ENCODE measurements at places on chromosomes 12 and 14. TPM values are rescaled to one million over a fixed set of nuclear protein-coding genes. Genes with fewer than 3 reads are reported as not detected.
A peak's percentile ranks its signal among the peaks of the same experiment; 100 is the strongest.

The PRIMA1 gene
- 11.1 TPM for total RNA-seq

The PGF gene
- 3.0 TPM for total RNA-seq

The GLI1 gene
- 2.5 TPM for total RNA-seq

The MOAP1 gene
- total RNA-seq: 15.8 TPM

The RASSF9 gene
- total RNA-seq: 0.88 TPM

- no peak overlapping the region for H3K27ac ChIP-seq
- H3K36me3 ChIP-seq: no peaks in the 10 kb centered on the region
- DNase-seq: no peak
- no peaks in the 10 kb centered on the region for H3K4me1 ChIP-seq
- H3K27me3 ChIP-seq: peaks cover 40% of the 10 kb centered on the region
Observed at GRCh38 chr14:34650786-34651584, 21.0 kb upstream of the SNX6 start.

DNA sequence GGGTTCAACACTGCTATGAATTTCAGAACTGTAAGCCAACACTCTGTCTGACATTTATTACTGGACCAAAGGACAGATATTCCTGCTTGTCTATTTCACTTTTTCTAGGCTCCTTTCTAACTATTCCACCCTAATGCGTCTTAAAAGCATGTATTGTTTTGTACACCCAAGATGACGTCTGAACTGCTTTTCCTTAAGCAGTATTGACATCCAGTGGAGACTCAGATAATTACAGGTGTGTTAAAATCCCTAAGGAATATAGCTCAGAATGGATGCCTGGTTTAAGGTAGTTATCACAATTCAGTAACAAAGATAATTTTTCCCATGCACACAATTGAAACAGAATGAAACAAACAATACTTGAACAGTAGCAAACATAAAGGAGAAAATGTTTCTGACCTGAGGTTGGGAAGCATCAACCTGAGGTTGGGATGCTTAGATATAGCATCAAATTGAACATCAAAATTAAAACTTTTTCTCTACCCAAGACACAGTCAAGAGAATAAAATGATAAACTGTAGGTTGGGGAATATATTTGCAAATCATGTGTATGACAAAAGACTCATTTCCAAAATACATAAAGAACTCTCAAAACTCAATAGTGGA is 93.7 kb upstream of the PTPRR start:
- H3K27me3 ChIP-seq: no peaks in the 10 kb centered on the region
- no peak overlapping the region for H3K27ac ChIP-seq
- H3K4me1 ChIP-seq: no peaks in the 10 kb centered on the region
- DNase-seq: no peak
- no peaks in the 10 kb centered on the region for H3K36me3 ChIP-seq
- no peak overlapping the region for H3K4me3 ChIP-seq

GRCh38 chr12:124311292-124312109 is 16.6 kb downstream of the RFLNA start:
- no peaks in the 10 kb centered on the region for H3K27me3 ChIP-seq
- H3K36me3 ChIP-seq: no peaks in the 10 kb centered on the region
- no peak overlapping the region for H3K4me3 ChIP-seq
- H3K4me1 ChIP-seq: peaks cover 3% of the 10 kb centered on the region

- peak; percentile 93 for DNase-seq
- no peaks in the 10 kb centered on the region for H3K36me3 ChIP-seq
- peak within 1 kb of the TSS; percentile 91 for H3K4me3 ChIP-seq
- H3K27ac ChIP-seq: no peak within 1 kb of the TSS
- H3K27me3 ChIP-seq: no peaks in the 10 kb centered on the region
Observed at GRCh38 chr12:99984271-99985128, at the start of gene ANKS1B. ANKS1B (minus strand) TSS chr12:99984936; CDS start chr12:99984237, 699 bp downstream.

DNA sequence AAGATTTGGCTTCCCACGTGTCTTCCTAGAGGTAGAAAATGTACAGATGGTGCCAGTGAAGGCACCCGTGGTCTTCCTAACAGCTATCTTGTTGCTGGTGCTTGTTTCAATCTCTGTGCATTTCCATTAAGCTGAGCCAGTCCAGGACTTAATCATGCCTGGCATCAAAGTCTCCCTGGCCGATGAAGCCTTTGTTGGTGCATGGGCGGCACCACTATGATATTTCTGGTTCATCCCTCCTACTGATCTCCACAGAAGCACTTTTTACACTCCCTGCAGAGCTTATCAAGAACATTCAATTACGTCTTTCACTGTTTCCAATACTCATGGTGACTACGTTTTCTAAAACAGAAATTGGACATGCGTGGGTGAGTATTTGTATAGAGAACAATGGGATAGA is 128.4 kb downstream of the TTC8 start:
- DNase-seq: no peak
- H3K4me3 ChIP-seq: no peak overlapping the region
- no peaks in the 10 kb centered on the region for H3K27me3 ChIP-seq
- H3K4me1 ChIP-seq: peaks cover 3% of the 10 kb centered on the region
- H3K27ac ChIP-seq: no peak overlapping the region
- no peaks in the 10 kb centered on the region for H3K36me3 ChIP-seq

DNA sequence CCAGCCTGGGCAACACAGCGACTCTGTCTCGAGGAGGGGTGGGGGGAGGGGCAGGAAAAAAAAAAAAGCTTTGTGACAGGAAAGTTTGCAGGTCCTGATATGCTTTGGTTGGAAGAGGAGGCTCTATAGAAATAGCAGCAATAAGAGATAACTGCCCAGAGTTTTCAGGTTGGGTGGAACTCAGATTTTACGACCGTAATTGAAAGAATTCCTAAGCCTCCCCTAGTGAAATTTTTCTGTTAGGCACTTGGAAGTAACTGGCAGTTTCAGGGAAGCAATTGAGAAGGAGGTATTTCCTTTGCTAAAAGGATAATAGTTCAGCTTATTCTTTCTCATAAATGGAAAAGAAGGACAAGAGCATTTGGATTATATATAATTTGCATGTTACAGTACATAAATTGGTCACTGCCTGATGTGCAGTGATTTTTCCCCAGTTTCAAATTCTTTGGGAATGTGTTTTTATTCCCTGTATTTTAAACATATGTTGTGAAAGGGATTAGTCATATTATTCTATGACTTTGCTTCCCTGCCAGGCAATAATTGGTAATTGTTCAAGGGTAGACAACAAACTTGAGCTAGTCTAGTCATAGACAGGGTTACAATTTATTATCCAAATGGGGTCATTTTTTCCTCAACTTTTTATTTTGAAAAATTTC is 452.8 kb downstream of the AEBP2 start:
- H3K27ac ChIP-seq: no peak overlapping the region
- H3K27me3 ChIP-seq: no peaks in the 10 kb centered on the region
- H3K4me1 ChIP-seq: no peaks in the 10 kb centered on the region

- peaks cover 2% of the 10 kb centered on the region for H3K4me1 ChIP-seq
- H3K36me3 ChIP-seq: no peaks in the 10 kb centered on the region
- H3K27me3 ChIP-seq: no peaks in the 10 kb centered on the region
- no peak overlapping the region for H3K4me3 ChIP-seq
- DNase-seq: peak; percentile 86
Observed at GRCh38 chr14:50892255-50892654, 20.4 kb downstream of the ABHD12B start.

GRCh38 chr12:27233814-27234213 is 10.3 kb upstream of the STK38L start:
- no peaks in the 10 kb centered on the region for H3K4me1 ChIP-seq
- peak; percentile 74 for DNase-seq
- no peak overlapping the region for H3K4me3 ChIP-seq
- no peak overlapping the region for H3K27ac ChIP-seq
- no peaks in the 10 kb centered on the region for H3K36me3 ChIP-seq

DNA sequence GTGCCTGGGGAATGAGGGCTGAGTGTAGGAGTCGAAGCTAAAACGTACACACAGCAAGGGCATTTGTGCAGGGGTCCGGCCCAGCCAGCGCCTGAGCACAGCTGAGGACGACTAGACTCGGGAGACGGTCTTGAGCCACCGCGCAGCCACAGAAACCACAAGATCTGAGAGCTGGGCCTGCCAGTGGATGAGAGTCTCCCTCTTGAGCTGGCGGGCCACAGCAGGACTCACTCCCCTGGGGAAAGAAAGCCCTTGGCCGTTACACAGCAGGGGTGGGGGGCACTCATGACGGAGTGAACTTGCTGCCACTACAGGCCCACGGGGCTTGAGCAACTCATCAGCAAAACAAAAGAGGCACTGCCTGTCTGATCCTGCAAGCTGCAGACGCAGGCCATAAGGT is 23.0 kb downstream of the STX2 start:
- H3K4me3 ChIP-seq: no peak overlapping the region
- DNase-seq: peak; percentile 63
- H3K27me3 ChIP-seq: no peaks in the 10 kb centered on the region

- no peaks in the 10 kb centered on the region for H3K27me3 ChIP-seq
- H3K4me1 ChIP-seq: no peaks in the 10 kb centered on the region
- no peak overlapping the region for H3K4me3 ChIP-seq
- no peak overlapping the region for H3K27ac ChIP-seq
- no peak for DNase-seq
Observed at GRCh38 chr12:88153959-88154358, 11.9 kb downstream of the TMTC3 start.

GRCh38 chr12:19110221-19110940 is 19.2 kb upstream of the PLEKHA5 start:
- DNase-seq: no peak
- H3K27ac ChIP-seq: no peak overlapping the region
- H3K4me3 ChIP-seq: no peak overlapping the region
- H3K4me1 ChIP-seq: no peaks in the 10 kb centered on the region
- no peaks in the 10 kb centered on the region for H3K36me3 ChIP-seq
- no peaks in the 10 kb centered on the region for H3K27me3 ChIP-seq

DNA sequence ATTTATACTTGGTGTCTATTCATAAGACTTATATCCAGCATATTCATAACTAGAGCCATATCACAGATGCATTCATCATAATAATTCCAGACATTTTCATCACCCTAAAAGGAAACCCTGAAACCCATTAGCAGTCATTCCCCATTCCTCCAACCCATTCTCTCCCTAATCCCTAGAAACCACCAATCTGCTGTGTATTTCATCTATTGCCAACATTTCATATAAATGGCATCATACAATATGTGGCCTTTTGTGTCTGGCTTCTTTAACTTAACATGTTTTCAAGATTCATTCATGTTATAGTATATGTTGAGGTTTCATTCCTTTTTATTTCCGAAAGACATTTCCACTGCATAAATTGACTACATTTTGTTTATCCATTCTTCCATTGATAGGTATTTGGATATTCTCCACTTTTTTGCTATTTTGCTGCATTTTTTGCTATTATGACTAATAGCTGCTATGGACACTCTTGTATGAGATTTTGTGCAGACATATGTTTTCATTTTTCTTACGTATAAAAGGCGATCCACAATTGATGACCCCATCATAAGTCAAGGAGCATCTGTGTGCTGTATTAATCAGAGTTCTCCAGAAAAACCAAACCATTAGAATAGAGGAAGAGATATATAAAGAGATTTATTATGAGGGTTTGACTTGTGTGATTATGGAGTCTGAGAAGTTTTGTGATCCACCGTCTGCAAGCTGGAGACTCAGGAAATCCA is 5.1 kb upstream of the OAS2 start:
- no peak overlapping the region for H3K4me3 ChIP-seq
- no peaks in the 10 kb centered on the region for H3K4me1 ChIP-seq
- no peaks in the 10 kb centered on the region for H3K27me3 ChIP-seq
- DNase-seq: no peak
- H3K36me3 ChIP-seq: no peaks in the 10 kb centered on the region
- no peak overlapping the region for H3K27ac ChIP-seq

DNA sequence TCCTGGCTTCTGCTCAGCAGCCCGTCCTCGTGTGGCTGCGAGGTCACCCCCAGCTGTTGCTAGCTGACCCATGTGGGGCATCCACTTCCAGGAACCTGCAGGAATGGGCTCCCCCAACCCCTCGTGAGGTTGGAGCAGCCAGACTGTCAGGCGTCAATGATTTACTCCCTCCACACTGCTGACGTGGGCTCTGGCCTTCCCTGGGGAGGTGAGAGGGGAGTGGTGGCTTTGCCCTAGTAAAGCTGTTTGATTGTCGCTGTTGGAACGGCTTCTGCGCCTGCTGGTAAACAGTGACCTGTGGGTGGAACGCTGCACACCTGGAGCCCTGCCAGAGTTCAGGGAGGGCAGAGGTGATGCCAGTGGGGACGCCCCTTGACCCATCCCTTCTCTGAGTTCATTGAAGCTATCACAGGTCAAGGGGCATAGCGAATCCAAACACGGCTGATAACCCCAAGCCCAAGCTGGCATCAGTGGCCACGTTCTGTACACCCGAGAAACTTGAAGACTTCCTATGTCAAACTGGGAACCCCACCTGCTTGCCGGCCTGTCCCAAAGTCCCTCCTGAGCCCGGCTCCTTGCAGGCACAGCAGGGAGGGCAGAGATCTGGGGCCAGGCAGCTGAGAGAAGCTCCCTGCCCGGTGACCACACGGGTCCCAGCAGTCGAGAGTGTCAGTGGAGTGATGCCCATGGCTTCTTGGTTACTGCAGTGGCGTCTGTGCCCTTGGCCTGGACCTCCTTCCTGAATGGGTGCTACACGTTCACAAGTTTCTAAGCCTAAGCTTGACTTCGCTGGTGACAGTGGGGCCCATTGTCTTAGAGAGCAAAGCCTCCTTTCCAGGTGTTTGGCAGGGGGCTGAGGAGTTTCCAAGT is 2.7 kb downstream of the ASPG start:
- no peaks in the 10 kb centered on the region for H3K36me3 ChIP-seq
- no peak for DNase-seq
- H3K4me3 ChIP-seq: no peak overlapping the region
- H3K27ac ChIP-seq: no peak overlapping the region
- no peaks in the 10 kb centered on the region for H3K4me1 ChIP-seq

- H3K36me3 ChIP-seq: peaks cover 32% of the 10 kb centered on the region
- DNase-seq: no peak
- no peak overlapping the region for H3K4me3 ChIP-seq
- no peaks in the 10 kb centered on the region for H3K4me1 ChIP-seq
Observed at GRCh38 chr12:124440841-124441381, 126.5 kb downstream of the NCOR2 start.

- H3K4me3 ChIP-seq: no peak overlapping the region
- no peaks in the 10 kb centered on the region for H3K36me3 ChIP-seq
- H3K4me1 ChIP-seq: no peaks in the 10 kb centered on the region
- H3K27me3 ChIP-seq: no peaks in the 10 kb centered on the region
- no peak overlapping the region for H3K27ac ChIP-seq
Observed at GRCh38 chr12:30047516-30048254, 263.9 kb upstream of the TMTC1 start.

DNA sequence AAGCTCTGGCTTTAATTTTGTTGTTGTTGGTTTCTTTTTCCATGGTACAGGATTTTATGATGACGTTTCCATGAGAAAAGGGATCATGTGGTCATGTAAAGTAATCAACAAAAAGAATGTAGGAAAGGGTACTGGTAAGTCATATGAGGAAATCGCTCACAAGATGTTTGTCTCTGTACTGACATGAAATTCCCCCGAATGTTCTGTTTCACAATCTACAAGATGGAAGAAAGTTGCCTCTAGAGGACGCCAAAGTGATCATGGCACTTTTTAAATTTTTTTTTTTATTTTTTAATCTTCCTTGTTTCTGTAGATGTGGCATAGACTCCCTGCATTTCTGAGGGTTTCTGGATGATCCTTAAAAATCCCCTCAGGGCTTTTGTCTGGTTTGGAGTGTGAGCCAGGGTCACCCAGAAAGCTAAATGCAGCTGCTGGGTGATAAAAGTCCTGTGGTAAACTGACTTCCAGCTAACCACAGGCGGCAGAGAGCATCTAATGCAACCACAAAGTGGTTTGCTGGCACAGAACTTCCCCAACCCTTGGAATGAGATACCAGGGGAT is 393.5 kb downstream of the CCDC91 start:
- no peaks in the 10 kb centered on the region for H3K27me3 ChIP-seq
- H3K36me3 ChIP-seq: no peaks in the 10 kb centered on the region

Measured in endodermal cell (in vitro differentiated cells).